Heart left ventricle (tissue), 16 donors: ENCODE measurements at places on chromosomes 4 and X. TPM values are rescaled to one million over a fixed set of nuclear protein-coding genes. Genes with fewer than 3 reads are reported as not detected.

CSAG2 gene
- not detected for total RNA-seq

DNA sequence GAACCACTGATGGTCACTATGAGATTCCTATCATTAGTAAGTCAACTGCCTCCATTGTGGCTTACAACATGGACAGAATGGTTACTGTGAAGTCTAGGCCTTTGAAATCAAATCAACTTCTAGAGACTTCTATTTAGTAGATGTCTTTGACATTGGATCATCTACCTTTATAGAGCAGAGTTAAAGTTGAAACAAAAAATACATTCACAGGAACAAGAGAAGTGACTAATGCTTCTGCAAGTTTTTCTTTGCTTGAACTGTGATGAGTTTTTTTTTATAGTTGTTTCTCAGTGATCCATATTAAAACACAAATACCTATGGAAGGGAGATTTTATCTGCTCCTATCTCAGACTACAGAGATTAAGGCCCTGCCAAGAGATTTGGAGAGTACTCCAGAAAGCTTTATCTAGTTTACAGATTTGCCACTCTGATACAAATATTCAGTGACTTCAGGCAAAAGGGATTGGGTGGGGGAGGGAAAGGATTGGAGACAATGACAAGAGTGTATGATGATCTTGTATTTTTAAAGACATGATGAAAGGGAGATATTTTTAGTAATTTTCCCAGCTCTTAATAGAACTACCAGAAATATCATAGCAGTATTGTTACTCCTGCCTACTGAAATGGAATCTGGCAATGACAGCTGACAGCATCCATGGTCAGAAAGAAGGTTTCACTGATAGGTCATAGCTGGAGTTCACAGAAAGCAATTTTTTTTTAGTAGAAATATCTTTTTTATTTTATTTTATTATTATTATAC, 16.0 kb upstream of the EPGN start:
- DNase-seq, result no peak

DNA sequence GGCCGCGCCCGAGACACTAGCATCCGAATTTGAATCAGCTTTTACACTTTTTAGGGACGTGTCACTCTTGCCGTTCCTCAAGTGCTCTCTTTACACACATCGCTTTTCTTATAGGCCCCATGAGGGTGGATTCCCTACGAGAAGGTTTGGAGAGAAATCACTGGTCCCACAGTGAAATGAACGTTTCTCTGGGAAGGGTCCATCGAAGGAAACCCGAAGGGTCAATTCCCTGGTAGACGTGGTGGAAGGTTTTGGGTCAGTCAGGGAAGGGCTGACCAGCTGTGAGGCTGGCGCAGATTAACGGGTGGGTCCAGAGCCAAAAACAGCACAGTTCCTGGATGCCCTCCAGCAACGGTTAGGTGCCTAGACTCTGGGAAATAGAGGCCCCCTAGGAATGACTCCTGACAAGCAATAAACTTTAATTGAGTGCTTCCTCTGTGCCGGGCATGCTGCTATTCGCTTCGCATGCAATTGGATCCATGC, 35.9 kb downstream of the ETDC start:
- peak; percentile 58 for DNase-seq

GRCh38 chr4:153731239-153731638, 28.6 kb downstream of the RNF175 start:
- DNase-seq, result no peak

DNA sequence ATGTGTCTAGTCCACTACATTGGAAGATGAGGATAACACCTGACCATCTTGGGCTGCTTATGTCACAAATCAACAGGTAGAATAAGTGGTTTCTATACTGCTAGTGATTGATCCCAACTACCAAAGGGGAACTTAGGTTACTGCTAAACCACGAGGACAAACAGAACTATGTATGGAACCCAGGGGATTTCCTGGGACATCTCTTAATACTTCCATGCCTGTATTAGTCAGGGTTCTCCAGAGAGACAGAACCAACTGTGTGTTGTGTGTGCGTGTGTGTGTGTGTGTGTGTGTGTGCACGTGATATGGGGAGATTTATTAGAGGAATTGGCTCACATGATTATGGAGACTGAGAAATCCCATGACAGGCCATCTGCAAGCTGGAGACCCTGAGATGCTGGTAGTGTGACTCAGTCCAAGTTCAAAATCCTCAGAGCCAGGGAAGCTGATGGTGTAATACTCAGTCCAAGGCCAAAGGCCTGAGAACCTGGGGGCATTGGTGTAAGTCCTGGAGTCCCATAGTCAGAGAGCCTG, 16.2 kb upstream of the AFF1 start:
- no peak for DNase-seq

ANXA3 gene
- total RNA-seq, result 28.7 TPM

DNA sequence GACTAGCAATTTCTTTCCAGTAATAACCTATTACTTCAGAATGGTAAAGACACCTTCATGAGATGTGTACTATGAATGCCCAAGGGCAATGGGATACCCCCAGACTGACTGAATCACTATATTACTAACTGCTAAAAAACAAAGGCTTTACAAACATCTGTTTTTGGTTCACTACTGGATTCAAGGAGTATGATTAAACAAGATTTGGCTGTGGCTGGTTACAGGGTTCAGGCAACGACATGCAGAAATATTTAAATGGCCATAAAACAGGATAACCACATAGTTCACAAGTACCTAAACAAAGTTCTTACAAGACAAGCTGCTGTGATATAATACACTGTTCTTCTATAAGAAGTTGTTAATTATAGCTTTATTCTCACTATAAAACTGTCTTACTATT, 128.2 kb downstream of the FRYL start:
- no peak for DNase-seq

DNA sequence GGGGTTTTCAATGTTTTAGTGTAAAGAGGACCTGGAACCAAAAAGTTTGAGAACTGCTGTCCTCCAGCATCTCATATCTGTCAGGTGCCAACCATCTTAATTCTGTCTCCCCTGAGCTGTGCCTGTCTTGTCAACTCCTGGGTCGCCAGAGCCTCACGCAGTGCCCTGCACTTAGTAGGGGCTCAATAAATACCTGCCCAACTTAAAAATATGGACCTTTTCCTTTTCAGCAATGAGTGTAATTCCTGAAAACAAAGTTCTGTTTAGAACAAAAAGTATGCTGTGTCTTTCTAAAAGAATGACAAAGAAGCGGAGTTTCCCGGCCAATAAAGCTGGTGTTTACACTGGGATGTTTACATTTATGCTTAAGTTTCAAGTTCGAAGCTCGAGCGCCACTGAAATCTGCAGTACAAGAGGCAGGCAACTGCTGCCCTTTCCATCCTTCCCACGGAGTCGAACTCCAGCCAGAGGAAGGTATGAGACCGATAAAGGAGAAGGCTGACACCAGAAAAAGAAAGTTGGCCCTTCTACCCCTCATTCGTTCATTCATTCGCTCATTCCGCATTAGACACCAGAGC, 1.1 kb upstream of the HTATSF1 start:
- DNase-seq, result no peak

ODAPH gene
- not detected for total RNA-seq

- DNase-seq, result no peak
Measured at GRCh38 chrX:133849676-133850075, 135.7 kb downstream of the GPC3 start.

- DNase-seq, result no peak
Measured at GRCh38 chr4:32133734-32134133, 1413.6 kb downstream of the PCDH7 start.

GRCh38 chr4:185793116-185793485, 18.9 kb downstream of the SORBS2 start:
- no peak for DNase-seq

ARHGAP6 gene
- 6.2 TPM for total RNA-seq
